ENCODE measurements at places on chromosomes 2 and 18.

DNA sequence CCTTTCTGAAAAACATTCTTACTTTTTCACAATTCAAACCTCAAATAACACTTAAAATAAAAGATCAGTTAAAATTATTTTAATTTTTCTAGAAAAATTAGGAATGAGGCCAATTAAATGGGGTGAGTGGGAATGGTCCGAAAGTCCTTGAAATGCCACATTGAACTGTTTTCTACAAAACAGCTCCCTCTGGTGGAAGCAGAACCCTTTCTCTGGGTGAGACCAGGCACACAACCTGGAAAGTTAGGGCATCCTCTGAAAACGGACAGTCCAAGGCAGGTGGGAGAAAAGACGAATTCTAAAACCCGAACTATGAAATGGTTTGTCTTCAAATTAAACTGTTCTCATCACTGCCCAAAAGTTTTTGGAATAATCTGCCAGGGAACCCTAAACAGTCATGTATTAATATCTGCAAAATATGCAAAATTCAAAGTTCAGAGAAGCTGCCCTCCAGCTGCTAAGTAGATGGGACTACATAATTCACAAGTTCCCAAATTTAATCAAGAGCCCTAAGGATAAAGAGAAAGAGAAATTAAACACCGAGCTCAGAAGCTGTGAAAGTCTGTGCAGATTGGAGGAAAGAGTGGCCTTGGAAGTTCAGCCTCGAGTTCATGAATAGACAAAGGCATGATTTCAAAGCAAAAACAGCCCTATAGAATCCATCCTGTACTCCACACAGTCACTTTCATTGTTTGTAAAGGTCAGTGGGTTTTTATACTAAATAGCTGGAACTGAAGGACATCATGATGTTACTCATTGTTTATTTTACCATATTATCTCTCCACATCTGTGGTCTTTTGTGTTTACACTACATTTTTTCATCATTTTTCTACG is 108.3 kb downstream of the PIEZO2 start:
- no peak for DNase-seq

GRCh38 chr2:48738806-48739205 is 16.7 kb downstream of the LHCGR start:
- DNase-seq, result no peak

- no peak for DNase-seq
Measured at GRCh38 chr2:95291222-95291621, 5.9 kb upstream of the KCNIP3 start.

GRCh38 chr2:20640411-20641122 is 10.3 kb downstream of the HS1BP3 start:
- DNase-seq, result peak; percentile 83

GRCh38 chr2:82199493-82199852 is 1894.9 kb upstream of the LRRTM1 start:
- no peak for DNase-seq

DNA sequence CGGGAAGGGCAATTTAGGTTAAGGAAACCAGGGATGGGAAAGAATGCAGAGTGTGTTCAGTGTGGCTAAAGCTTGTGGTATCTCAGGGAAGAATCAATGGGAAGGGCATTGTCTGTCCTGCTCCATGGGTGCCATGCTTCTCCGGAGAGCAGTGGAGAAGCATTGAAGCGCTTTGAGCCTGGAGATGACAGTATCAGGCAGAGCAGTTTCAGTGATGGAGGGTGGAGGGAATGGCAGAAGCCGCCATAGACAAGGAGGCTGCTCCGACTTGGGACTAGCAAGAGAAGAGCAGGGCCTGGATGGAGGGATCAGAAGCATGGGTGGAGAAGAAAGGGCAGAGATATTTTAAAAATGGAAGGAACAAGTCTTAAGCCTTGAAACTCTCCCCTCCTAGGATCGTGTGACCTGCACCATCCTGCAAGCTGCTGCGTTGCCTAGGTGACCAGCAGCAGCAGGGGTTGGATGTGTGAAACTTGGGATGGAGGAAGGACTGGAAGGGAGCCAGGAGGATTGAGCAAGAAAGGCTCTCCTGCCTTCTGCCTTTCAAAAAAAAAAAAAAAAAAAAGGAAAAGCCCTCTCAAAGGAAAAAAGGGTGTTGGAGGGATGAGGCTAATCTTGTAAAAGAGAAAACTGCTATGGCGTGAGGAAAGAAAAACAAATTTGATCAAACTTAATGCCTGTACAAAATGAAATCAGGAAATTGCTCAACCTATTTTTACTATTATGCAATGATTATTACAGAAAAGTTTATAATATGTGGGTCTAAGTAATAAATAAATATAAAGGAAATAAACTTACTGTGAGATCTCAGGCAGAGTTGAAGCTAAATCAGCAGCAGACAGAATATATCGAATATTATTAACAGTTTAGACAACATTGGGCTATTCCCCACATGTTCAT is 493.8 kb upstream of the NRP2 start:
- no peak for DNase-seq

GRCh38 chr2:197828464-197829135 is 24.2 kb downstream of the PLCL1 start:
- DNase-seq, result no peak

- DNase-seq, result no peak
Measured at GRCh38 chr2:75561566-75562512, 1.1 kb upstream of the EVA1A start.

GRCh38 chr2:138536740-138537139 is 35.2 kb downstream of the SPOPL start:
- DNase-seq, result no peak

DNA sequence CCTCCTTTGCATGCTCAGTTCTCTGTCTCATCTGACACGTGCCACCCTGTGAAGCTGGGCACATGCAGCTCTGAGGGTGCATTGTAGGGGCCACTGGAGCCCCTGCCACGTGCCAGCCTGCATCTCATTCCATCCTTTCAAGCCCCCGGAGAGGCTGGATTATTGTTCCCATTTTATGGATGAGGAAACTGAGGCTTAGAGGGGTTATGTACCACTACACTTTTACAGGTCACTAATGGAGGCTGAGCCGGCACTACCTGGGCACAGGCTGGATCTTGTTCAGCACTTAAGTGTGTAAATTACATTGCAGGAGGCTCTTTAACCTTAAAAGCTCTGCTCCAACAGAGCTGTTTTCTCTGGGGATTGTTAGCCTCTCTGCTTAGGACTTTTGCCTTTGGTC is 47.5 kb downstream of the KCNIP3 start:
- DNase-seq, result peak; percentile 47

DNA sequence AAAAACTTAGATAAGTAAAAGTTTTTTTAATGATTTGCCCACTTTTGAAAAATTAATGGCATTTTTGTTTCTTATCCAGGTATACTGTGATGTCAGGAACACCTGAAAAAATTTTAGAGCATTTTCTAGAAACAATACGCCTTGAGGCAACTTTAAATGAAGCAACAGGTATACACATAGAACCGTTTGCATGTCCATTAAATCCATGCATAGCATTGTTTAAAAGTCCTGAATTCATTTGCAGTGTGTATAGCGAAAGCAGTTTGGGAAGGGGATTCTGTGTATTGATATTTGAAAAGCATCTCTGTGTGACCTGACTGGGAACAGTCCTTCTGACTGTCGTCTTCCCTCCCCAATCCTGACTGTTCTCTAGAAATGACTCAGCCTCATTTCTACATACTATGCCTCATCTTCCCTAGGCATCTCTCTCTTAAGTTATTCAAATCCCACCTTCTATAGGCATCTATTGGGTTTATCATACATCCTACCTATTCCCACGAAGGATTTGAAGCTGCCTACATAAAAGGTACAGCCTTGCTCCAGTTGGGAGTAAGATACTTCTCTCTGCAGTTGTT is 79.2 kb upstream of the MAP3K20 start:
- DNase-seq, result no peak

DNA sequence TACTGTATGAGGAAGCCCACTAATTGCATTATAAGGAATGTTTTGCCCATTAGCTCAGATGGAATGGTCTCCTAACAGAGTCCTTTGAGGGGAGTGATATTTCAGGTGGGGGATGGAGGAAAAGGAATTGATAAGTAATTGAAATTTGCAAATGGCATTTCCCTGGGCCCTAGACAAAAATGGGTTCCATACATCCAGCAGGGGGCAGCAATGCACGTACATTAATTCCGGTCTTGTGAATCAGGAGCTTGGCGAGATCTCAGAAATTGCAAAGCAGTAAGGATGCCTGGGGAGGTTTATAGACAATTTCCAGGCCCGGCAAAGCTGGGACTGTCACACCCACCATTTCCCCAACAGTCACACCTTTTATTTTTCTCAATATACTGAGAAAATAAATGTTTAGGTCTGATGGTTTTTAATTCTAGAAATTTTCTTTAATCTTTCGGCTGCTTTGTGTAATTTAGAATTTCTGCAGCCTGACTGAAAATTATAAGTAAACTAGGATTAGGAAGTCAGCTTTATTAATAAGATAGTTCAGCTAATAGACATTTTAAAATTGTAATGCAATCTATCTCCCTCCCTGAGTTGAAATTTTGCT is 122.8 kb downstream of the LYPD1 start:
- DNase-seq, result no peak

- no peak for DNase-seq
Measured at GRCh38 chr2:70007151-70007550, 45.7 kb upstream of the ASPRV1 start.

GRCh38 chr2:132430895-132431294 is 14.3 kb downstream of the GPR39 start:
- no peak for DNase-seq

DNA sequence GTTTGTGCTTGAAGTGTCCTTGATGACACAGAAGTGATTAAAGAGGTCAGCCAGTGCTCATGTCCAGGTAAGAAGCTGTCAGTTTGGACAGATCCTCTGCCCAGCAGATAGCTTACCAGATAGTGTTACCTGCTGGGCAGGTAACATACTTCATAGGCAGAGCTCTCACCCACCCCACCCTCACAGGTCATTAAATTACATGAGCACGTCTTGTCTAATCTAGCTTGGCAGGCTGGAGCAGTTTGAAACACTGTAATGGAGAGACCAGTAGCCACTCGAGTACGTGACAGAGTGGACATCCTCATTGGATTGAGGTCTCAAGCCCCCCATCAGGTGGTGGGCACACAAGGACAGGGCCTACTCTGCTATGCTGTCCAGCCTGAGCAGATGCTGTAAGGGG is 27.1 kb downstream of the TTC32 start:
- DNase-seq, result no peak

GRCh38 chr18:8976606-8977005 is 125.9 kb upstream of the NDUFV2 start:
- DNase-seq, result no peak

DNA sequence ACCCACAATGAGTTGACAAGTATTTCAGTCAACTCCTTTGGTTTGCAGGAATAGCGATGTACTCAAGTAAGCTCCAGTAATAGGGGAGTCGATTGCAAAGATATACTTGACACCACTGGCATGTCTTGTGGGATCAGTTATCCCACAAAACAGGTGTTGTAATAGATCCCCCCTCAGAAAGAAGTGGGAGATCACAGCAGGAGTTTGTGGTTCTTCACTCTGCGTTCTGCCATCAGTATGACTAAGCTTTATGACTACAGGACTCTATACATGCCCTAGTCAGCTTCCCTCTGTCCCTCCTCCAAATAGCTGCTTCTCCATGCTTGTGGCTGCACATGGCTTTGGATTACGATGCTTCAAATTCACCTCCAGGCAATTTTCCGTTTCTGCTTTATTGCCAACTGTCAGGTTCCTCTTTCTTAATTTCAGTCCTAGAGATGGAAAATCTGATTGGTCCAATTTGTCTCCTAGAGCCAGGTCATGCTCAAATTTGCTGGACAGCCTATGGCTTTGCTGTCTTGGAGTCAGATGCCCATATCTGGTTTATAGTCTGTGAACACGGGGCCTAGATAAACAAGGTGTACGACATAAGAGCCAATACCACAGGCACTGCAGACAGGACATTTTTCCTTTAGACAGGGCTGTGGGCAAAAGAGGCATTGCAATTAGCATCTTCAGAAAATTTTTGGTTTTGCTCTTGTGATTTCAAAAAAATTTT is 221.7 kb downstream of the PAX3 start:
- no peak for DNase-seq

GRCh38 chr2:30393510-30393909 is 53.5 kb upstream of the LCLAT1 start:
- no peak for DNase-seq

DNA sequence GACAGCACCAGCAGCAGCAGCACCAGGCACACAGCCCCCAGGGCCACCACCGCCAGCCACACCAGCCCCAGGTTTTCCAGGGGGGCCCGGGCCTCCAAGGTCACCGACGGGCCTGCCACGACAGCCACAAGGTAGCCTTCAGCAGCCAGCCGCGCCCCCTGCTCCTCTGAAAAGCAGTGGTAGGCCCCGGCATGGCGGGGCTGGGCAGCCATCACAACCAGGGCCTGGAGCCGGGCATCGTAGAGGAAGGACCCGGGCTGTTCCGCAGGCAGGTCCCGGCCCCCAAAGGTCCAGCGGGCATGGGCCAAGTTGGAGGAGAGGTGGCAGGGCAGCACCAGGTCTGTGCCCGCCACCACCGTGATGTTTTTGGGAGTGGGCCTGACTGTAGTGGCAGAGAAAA is 3.3 kb upstream of the ANKRD39 start:
- no peak for DNase-seq

DNA sequence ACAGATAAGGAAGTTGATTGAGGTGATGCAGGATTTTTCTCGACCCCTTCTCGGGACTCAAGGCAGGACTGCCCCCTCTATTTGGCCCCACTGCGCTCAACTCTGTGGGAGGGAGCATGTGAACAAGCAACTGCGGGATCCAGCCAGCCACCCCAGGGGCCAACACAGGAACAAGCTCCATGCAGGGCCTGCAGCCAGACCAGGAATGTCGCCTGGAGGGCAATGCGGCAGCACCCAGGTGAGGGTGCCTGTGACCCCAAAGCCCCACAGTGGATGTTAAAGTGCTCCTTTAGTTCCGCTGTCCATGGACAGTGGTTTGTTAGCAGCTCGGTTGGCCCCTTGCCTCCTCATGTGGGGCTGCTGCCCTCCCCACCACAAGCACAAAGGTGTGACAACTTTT is 57.1 kb downstream of the HRH4 start:
- DNase-seq, result no peak

GRCh38 chr2:175383286-175383685 is 201.8 kb upstream of the ATP5MC3 start:
- DNase-seq, result no peak

- peak; percentile 92 for DNase-seq
Measured at GRCh38 chr2:156333951-156334495, 1.5 kb upstream of the NR4A2 start.

DNA sequence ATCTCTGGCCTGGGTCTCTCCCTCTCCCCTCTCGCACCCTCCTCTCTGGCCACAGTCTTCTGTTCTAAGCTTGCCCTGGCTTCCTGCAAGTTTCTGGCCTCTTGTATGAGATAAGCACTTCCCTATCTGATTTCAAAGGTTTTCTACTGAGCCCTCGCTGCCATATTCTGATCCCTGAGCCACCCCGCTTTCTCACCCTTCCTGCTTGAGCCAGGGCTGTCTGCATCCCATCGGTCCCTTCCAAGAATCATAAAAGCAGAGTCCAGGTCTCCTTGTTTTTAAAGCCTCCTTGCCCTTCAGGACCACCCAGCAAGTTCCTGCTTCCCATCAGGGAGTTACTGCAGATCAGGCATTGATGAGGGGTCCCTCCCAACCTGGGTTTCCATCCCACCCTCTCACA is 110.2 kb downstream of the PRKCE start:
- DNase-seq, result no peak

GRCh38 chr2:66839551-66840320 is 404.8 kb downstream of the MEIS1 start:
- DNase-seq, result no peak

GRCh38 chr18:58045242-58046092 is 1.4 kb downstream of the NEDD4L start:
- DNase-seq, result no peak
